ENCODE measurements at places on chromosomes 2 and 18.
A peak's percentile ranks its signal among the peaks of the same experiment; 100 is the strongest.

DNA sequence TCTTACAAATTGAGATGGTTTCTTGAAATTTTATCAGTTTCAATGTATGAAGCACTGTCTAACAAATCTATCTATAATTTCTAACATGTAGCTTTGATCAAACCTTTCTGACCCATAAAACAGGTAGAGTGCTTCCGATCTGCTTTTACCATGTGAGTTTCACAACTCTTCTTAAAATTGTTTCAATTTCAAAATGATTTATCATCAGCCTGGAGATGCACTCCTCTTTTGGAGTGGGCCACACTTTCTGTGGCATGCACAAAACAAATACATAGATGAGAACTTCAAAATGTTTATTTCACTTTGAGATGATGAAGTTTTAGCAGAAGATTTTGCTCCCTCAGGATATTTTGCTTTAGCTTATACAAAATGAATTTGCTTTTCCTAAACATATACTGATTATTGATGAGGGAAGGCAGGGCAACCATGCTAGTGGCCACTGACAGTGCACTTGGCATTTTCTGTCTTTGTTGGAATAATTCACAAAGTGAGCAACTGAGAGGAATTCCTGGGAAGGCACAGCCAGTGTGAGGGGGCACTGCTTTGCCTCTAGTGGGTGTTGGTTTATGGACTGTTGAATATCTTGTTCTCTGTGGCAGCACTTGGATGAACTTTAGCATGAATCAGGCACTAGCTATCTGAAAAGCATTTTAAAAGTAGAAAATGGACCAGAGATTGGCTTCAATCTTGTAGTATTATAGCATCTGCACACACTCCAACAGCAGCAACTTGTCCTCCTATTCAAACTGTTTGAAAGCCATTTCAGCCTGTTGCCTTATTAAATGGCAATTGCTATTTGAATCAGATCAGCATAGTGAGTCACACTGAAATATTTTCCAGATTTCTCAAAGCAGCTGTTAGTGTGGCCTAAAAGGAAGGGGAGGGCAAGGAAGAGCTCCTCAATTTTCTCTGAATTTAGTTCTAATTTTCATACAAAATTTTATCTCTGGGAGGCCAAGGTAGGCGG is 193.2 kb downstream of the CCDC85A start:
- no peak for DNase-seq

- DNase-seq = peak; percentile 57
These were observed 38.8 kb upstream of the SP3 start for GRCh38 chr2:174003720-174004695.

DNA sequence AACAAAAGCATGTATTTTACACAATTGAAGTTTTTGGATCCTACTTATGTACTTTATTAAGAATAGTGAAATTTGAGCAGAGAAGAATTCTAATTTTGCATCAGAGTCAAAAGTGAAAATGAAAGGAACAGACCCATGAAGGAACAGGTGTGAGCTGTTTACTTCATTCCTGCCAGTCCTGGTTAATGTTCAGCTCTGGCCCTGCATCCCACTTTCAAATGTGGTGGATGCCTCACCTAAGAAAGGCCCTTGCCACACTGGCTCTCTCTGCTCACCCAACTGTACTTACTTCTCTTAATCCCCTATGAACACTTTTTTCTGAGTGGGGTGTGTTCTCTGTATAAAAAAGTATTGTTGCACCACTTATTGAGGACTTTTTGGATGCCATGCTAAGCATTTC is 22.2 kb downstream of the FAM110C start:
- no peak for DNase-seq

DNA sequence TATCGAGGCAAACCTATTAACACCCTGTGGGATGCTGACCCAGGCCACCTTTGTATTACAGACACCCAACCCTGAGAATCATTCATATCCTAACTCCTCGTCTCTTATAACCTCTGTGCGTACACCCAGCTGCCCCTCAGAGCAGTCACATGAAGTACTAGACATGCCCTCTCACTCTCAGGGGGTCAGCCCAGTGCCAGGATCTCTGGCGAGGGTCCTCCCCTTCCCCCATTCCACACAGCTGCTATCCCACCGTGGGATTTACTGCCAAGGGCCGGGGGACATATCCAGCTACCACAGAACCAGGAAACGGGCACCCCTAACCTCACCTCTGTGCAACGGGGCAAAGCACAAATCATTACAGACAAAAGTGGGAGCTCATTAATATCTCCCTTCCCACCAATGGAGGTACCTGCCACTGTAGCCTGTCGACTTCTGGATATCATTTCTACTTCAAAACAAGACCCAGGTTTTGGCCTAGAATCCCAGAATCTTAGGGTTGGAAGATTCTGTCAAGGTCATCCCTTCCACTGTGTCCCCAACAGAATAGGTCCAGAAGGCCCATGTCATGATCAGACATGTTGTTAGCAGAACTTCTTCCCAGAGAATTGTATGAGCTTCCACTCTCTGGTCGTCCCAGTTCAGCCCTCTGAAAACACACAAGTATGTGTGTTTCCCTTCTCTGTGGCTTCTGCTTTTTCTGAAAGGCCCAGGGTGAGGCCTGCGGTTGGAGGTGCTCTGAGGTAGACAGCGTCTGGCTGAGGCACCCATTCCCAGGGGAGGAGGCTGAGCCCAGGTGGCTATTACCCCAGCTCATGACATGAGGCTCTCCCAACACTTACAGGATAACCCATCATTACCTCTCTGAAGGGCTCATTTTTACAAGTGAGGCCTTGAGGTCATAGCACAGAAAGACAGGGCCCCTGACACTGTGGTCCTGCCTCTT is 1.7 kb downstream of the TMBIM1 start:
- no peak for DNase-seq

- no peak for DNase-seq
These were observed 211.8 kb upstream of the RND3 start for GRCh38 chr2:150699218-150699617.
